Chondrocyte (in vitro differentiated cells): ENCODE measurements at places on chromosomes 16 and 17. TPM values are rescaled to one million over a fixed set of nuclear protein-coding genes. Genes with fewer than 3 reads are reported as not detected.

Gene SCGB1C2
- not detected in 3 replicates for total RNA-seq

Gene TSPOAP1
- total RNA-seq = 1.3 to 2.0 TPM in 2 of 3 replicates, not detected in the other

Gene SPATA22
- total RNA-seq = not detected in 3 replicates

DNA sequence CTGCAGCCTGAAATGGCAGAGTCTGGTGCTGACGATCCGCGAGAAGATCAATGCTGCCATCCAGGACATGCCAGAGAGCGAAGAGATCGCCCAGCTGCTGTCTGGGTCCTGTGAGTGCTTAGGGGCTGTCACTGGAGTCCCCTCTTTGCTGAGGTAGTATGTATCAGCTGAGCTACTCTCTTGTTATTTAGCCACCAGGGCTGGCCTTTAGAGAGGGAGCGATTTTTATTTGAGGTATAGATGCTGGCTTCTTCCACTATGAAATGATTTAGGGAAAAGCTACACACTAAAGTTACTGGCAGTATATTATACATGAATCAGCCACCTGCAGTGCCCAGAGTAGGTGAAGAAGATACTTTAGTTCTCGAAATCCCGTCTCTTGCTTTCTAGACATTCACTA, 2.6 kb downstream of the CDK5RAP3 start:
- no peak for DNase-seq

Gene HOXB7
- total RNA-seq = not detected in 3 replicates
